Stimulated activated naive CD4-positive, alpha-beta T cell (primary cell): ENCODE measurements at places on chromosomes 7 and 10.

GRCh38 chr10:30984563-30985328, 46.9 kb downstream of the ZNF438 start:
- DNase-seq: no peak

GRCh38 chr10:132511121-132512051, 26.2 kb upstream of the INPP5A start:
- no peak for DNase-seq

DNA sequence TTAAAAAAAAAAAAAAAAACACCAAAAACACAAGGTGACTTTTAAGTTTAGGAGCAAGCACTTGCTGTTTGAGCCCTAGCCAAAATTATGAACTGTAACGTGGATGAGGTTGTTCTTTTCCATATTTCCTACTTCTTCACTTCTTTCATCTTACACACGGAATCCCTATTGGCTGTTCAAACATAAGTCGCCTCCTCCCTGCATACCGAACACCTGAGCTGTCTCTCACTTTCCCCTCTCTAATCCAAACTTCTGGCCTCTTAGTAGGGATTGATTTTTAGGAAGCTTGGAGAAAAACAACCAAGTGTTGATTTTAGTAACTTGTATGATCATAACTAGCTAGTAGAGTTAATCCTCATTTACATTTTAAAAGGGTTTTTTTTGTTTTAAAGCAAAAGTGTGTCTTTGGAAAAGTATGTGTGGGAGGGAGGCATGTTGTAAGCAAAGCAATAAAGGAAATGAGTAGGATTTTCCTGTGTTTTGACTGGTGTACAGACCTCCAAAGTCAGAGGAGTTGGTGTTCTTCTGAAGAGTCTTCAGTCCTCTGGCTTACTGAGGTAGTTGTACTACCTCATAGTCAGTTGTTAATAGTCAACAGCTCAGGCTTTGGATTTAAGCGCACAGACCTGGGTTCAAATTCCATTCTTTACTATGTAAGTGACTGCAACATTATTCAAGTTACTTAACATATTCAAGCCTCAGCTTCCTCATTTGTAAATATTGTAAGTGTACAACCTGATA, 39.3 kb downstream of the RABGEF1 start:
- DNase-seq: no peak

- DNase-seq: no peak
These were observed 225.8 kb downstream of the MAD1L1 start for GRCh38 chr7:2006921-2007381.

GRCh38 chr10:125034675-125035074, 92.8 kb downstream of the ZRANB1 start:
- no peak for DNase-seq

DNA sequence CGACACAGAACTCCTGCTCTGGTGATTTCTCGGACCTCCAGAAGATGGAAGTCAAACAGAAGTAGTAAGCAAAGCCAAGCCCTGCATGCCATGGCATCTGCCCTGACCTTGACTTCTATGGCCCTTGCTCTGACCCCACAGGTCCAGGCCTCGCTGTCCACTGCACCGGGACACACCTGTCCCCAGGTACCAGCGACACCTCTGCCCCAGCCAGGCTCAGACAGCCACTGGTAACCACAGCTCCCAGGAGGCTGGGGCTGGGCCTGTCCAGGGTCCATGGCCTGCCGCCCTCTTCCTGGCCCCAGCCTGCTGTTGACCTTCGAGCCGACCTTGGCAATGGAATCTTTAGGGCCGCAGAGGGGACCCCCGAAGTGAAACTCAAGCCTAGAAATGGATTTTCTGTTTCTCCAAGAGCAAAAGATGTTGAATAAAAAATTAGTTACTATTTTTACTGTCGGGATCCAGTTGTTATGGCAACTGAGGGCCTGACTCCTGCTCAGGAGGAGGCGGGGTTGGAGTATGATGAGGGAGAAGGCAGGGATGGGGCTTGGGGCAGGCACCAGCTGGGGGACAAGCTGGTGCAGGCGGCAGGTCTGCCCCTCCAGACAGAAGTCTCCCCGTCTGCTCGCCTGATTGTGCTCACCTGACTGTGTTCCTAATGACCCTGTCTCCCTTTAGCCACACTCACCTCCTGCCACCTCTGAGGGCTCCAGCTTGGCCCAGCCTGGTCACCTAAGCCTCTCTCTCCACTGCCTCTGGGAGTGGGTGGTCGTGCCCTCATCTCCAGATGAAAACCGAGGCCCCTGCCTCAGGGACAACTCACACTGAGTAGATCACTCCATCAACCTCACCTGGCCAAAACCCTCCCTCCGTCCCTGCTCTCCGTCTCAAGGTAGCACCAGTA, 4.1 kb upstream of the MMD2 start:
- DNase-seq: no peak

GRCh38 chr10:121753726-121754476, 155.7 kb upstream of the FGFR2 start:
- DNase-seq: no peak

GRCh38 chr7:114879554-114879953, 42.3 kb upstream of the MDFIC start:
- no peak for DNase-seq
